ENCODE measurements at places on chromosomes 5 and 9. TPM values are rescaled to one million over a fixed set of nuclear protein-coding genes. Genes with fewer than 3 reads are reported as not detected.

GRCh38 chr9:99516657-99517049, 294.6 kb downstream of the SEC61B start:
- no peaks in the 10 kb centered on the region for H3K36me3 ChIP-seq
- no peak for DNase-seq
- no peaks in the 10 kb centered on the region for H3K4me1 ChIP-seq
- H3K27me3 ChIP-seq = no peaks in the 10 kb centered on the region

The PCDHAC2 gene
- not detected for total RNA-seq

- H3K36me3 ChIP-seq = no peaks in the 10 kb centered on the region
- no peak overlapping the region for H3K4me3 ChIP-seq
- DNase-seq = no peak
- no peaks in the 10 kb centered on the region for H3K27me3 ChIP-seq
- H3K27ac ChIP-seq = no peak overlapping the region
Measured at GRCh38 chr5:138763037-138763778, 10.0 kb downstream of the CTNNA1 start.

DNA sequence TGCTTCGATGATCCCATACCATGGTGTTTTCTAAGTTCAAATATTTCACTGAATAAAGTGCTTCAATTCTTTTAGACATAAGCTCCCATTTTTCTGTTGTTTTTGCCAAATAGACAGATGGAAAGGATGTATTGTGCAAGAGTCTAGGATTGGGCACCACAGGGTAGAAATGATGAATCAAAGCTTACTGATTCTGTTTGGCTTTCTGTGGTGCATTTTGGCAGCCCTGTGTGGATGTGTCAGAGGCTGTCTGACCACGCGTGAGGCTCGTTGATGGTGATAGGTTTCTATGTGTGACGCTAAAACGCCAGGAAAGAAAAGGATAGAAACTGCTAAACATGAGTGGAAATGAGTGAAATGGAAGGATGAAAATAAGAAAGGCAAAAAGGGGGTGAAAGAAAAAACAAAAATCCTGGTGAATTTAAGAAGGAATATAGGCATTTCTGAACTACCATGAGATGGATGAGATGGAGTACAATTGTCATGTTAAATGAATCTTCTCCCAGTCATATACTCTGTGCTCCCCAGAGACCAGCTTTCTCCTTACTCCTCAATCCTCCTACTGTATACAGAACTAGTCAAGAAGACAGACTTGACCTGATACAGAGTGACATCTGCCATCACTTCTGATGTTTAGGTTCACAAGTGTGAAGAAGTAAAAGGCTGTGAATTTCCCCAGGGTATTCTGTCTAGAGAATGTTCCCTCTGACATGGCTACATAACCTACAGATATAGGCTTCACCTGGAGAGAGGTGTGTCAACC, 54.4 kb downstream of the ANKH start:
- peaks cover 25% of the 10 kb centered on the region for H3K4me1 ChIP-seq
- no peaks in the 10 kb centered on the region for H3K27me3 ChIP-seq
- DNase-seq = no peak
- H3K36me3 ChIP-seq = peaks cover 3% of the 10 kb centered on the region
- no peak overlapping the region for H3K4me3 ChIP-seq
- no peak overlapping the region for H3K27ac ChIP-seq

GRCh38 chr9:5893591-5894236, 3.0 kb downstream of the MLANA start:
- DNase-seq = no peak
- peaks cover 2% of the 10 kb centered on the region for H3K4me1 ChIP-seq
- H3K36me3 ChIP-seq = peaks cover 11% of the 10 kb centered on the region
- H3K4me3 ChIP-seq = no peak overlapping the region

DNA sequence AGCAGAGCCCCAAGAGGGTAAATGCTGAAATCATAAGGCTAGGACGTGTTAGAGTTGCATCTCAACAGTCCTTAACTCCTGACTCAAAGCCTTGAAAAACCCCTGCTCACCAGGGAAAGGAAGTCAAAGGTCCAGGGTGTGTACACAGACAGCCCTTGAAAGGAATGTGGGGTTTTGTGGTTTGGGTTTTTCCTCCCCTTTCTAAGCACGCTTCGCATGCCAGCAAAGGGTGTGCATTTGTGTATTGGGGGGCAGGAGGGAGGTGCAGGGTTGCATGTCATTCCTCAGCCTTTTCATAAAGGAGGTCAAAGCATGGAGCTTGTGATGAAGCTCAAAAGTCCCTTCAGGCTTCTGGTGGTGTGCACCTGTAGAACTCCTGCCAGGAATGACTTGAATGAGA, 17.3 kb upstream of the XPA start:
- H3K27me3 ChIP-seq = peaks cover 5% of the 10 kb centered on the region
- no peak for DNase-seq
- no peaks in the 10 kb centered on the region for H3K36me3 ChIP-seq
- H3K4me3 ChIP-seq = no peak overlapping the region

- H3K4me3 ChIP-seq = no peak overlapping the region
- DNase-seq = no peak
- H3K27ac ChIP-seq = no peak overlapping the region
- no peaks in the 10 kb centered on the region for H3K4me1 ChIP-seq
- H3K36me3 ChIP-seq = no peaks in the 10 kb centered on the region
Measured at GRCh38 chr5:33260098-33260497, 180.7 kb upstream of the TARS1 start.

DNA sequence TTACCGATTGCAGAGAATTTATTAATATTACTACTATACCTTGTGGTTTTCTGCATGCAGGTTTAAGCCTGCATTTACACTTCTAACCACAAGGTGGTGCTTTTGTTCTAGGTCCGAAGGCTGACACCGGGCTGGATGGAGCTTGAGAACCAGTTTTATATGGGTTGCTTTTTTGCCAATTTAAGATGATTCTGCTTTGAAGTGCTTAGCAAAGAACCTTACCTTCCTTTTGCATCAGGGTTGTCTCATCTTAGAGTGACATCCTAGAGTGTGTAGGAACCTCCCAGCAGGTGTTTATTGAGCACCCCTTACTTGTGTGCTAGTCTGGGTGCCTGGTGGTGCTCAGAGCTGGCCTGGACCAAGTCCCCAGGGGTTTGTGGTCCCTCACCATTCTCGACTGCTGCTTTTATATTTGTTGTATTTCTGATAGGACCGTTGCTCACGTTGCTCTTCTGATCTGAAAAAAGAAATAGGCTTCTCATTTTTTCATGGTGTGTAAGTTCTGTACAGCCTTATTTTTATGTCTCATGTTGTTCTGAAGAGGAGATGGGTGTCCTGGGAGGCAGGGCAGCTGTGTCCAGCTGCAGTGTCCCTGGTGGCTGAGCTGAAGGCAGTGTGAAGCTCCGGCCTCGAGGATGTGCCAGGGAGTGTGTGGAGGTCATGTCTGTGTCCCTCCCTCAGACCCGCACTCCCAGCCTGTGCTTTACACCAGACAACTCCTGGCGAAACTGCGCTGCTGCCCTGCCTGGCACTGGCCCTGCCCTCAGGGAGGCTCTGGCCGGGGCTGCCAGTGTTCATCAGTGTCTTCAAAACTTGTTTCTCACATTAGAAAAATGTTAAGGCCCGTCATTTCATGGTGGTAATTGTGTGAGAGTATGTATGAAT, 54.3 kb downstream of the EHMT1 start:
- peaks cover 22% of the 10 kb centered on the region for H3K4me1 ChIP-seq
- no peaks in the 10 kb centered on the region for H3K27me3 ChIP-seq
- DNase-seq = peak; percentile 67
- no peak overlapping the region for H3K27ac ChIP-seq
- peaks cover 15% of the 10 kb centered on the region for H3K36me3 ChIP-seq

The LCN10 gene
- not detected for total RNA-seq

The PTGS1 gene
- 0.27 TPM for total RNA-seq

GRCh38 chr5:2876183-2876582, 124.7 kb upstream of the IRX2 start:
- H3K4me1 ChIP-seq = no peaks in the 10 kb centered on the region
- no peak overlapping the region for H3K27ac ChIP-seq
- DNase-seq = no peak
- no peak overlapping the region for H3K4me3 ChIP-seq
- no peaks in the 10 kb centered on the region for H3K27me3 ChIP-seq

- no peak for DNase-seq
- H3K27me3 ChIP-seq = no peaks in the 10 kb centered on the region
- H3K4me1 ChIP-seq = no peaks in the 10 kb centered on the region
- H3K36me3 ChIP-seq = peaks cover 3% of the 10 kb centered on the region
- no peak overlapping the region for H3K27ac ChIP-seq
Measured at GRCh38 chr9:127025042-127025441, 97.4 kb downstream of the ANGPTL2 start.

The OTP gene
- total RNA-seq = not detected

DNA sequence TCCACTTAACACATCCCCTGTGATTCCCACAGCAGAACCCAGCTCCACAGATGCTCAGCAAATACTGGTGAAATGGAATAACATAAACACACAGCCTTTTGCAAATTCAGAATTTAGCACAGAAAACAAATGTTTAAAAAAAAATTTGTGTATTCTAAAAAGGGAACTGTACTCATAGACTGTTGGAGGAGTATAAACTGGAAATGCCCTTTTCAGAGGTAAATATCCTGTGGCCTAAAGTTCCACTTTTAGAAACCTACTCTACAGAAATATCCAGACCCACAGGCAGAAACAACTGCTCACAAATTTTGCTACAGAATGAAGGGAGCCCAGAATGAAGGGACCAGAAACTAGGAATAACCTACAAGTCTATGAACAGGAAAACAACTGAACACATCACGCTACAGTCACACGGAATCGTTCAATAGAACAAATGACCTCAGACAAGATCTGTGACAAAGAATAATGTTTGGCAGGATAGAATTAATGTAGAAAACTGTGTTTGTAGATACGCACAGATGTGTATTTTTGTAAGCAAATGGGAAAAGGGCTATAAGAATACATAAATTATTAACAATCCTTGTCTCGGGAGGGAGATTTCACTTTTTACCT, 78.5 kb downstream of the SHB start:
- H3K36me3 ChIP-seq = no peaks in the 10 kb centered on the region
- H3K27me3 ChIP-seq = no peaks in the 10 kb centered on the region
- no peak overlapping the region for H3K4me3 ChIP-seq
- no peaks in the 10 kb centered on the region for H3K4me1 ChIP-seq
- H3K27ac ChIP-seq = no peak overlapping the region

The SLC4A9 gene
- not detected for total RNA-seq

The LHX3 gene
- 0.11 TPM for total RNA-seq

DNA sequence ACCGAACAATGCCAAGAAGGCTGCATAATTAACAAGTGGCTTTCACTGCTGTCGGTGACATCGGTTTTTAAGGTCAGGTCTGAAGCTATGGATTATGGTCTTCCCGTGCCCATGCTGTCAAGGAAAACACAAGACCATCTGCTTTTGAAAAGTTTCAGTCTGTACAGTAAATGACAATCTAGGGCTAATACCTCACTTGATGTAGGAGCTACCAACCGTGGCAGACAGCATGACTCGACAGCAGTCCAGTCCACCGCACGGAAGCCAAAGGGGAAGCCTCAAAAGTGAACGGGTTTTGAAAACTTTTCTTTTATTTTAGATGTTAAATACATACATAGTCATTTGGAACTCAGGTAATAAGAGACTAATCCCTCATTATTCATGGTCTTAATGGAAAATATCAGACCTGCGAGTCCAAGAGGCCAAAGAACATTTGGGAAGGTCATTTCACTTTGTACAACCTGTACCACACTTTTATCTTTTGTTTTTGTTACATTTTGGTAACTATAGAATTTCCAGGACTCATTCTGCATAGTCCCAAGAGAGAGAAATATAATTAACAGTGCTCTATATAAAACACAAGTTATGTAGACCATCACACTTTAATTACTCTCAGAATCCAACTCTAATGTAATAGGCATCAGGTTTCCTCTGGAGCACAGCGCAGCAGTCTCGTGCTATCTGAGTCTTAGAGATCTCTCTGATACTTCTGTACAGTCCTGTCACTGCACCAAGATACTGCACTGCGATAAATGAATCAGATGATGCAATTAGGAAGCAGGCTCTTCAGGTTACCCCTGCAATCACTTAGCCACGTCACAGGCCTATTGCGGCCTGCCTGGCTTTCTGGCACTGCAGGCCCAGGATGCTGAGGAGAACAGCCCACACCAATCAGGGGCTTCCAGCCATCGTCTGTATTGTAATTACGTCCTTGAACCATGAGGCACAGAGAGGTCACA, 184.9 kb downstream of the FANCC start:
- DNase-seq = no peak
- no peak overlapping the region for H3K27ac ChIP-seq
- H3K36me3 ChIP-seq = no peaks in the 10 kb centered on the region

The CNTNAP3 gene
- total RNA-seq = not detected

GRCh38 chr5:84379749-84380148, 4.9 kb downstream of the EDIL3 start:
- no peak overlapping the region for H3K4me3 ChIP-seq
- no peak for DNase-seq
- H3K27ac ChIP-seq = no peak overlapping the region
- no peaks in the 10 kb centered on the region for H3K36me3 ChIP-seq
- H3K27me3 ChIP-seq = peaks cover 14% of the 10 kb centered on the region
- H3K4me1 ChIP-seq = no peaks in the 10 kb centered on the region

The DUSP1 gene
- 768 TPM for total RNA-seq

The TMEM252 gene
- not detected for total RNA-seq

The SPATA31D1 gene
- not detected for total RNA-seq

- peaks cover 5% of the 10 kb centered on the region for H3K4me1 ChIP-seq
- no peak overlapping the region for H3K27ac ChIP-seq
- H3K36me3 ChIP-seq = no peaks in the 10 kb centered on the region
- peaks cover 7% of the 10 kb centered on the region for H3K27me3 ChIP-seq
Measured at GRCh38 chr5:849651-850301, 1.0 kb downstream of the ZDHHC11 start.

The PALM2AKAP2 gene
- not detected for total RNA-seq

The ATP10B gene
- total RNA-seq = not detected

The PDZD2 gene
- total RNA-seq = 1.8 TPM

DNA sequence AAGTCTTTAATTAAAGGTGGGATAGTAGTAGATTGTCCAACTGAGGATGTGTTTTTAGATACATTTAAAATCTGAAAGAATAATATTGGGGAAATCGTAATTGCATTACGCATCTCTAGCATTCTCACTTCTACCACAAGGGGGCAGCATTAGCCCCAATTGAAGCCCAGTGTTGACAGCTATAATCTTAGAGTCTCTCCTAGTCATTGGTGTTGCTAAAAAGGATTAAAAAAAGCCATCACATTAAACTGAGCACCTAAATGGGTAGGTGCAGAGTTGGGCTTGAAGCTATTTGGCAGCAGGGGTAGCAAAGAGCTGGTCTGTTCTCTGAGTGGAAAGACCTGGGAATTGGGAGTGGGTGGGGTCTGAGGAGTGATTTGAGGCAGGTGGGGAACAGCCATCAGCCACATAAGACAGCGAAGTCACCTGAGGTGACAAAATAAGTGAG, 177.2 kb downstream of the OSTF1 start:
- DNase-seq = peak; percentile 30
- H3K27ac ChIP-seq = no peak overlapping the region
- H3K27me3 ChIP-seq = no peaks in the 10 kb centered on the region
- no peaks in the 10 kb centered on the region for H3K4me1 ChIP-seq
- no peaks in the 10 kb centered on the region for H3K36me3 ChIP-seq
